ENCODE measurements at places on chromosomes 16 and 17. TPM values are rescaled to one million over a fixed set of nuclear protein-coding genes. Genes with fewer than 3 reads are reported as not detected.

DNA sequence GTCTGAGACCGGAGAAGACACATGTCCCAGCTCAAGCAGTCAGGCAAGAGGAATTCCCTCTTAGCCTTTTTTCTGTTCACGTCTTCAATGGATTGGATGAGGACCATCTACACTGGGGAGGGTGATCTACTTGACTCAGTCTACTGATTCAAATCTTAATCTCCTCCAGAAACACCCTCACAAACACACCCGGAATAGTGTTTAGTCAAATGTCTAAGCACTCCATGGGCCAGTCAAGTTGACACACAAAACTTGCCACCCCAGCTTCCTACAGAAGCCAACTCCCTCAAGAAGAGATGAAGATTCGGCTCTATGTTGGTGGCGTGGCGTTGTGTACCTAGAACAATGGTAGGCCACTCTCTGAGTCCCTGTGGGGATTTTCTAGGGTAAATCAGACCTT lies 22.5 kb upstream of the NKD1 start:
- no peak for DNase-seq

DNA sequence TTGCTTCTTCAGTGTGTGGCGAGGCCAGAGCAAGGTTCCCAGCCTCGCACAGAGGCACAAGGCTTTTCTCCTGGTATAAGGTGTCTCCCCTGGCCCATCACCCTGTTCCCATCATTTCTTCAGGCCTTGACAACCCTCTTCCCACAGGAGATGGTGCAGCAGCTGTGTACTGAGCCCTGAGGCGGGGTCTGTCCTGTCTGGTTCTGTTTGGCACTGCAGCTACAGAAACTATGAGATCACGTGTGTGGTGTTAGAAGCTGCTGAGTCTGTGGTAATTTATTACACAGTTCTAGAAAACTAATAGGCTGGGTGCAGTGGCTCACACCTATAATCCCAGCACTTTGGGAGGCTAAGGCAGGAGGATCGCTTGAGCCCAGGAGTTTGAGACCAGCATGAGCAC lies 7.2 kb downstream of the PLA2G15 start:
- DNase-seq = no peak

ITGB3 gene
- 3.4 TPM for total RNA-seq

DNA sequence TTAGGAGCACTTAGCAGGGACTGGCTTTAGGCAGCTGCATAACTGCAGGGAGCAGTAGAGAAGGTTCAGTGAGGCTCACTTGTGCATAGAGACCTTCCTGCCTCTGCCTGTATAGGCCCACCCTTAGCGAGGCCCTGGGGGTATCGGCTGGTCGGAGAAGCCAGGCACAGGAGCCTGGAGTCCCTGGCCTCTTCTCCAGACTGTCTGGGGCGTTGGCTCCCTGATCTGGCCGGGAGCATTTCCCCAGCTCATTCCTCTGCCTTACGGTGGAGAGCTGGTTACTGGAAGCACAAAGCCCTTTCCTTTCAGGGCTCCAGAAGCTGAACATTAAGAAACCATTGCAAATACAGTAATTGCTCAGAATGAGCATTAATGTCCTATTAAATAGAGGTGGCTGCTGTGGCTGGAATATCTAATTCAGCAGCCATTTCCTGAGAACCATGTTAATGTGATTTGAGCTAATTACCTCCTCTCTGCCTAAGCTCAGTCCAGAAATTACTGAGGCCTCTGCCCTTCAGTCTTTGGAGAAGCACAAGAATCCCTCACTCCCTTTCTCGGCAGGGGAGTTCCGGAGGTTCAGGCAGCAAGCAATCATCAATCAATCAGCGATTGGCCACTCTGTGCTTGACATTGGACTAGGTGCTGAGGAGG lies 18.8 kb upstream of the TMEM220 start:
- DNase-seq = no peak

TAC4 gene
- total RNA-seq = not detected

GRCh38 chr16:54690306-54690705 lies 240.4 kb upstream of the IRX5 start:
- DNase-seq = no peak

NOS2 gene
- total RNA-seq = not detected

DNA sequence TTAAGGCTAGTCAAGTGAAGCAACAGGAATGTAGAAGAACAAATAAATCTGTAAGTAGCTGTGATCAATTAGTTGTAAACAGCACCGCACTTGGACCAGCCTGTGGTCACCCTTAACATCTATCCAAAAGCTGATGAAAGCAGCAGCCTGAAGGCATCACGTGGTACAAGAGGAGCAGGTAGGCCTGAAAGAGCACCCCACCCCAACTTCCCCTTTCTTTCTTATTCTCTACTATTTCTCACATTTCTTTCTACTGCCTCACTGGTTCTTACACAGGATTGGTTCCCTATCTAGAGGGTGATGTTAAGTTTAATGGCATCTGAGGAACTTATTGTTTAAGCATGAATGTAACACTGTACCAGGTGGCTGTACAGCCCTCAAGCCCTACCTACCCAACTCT lies 42.6 kb upstream of the CLEC18B start:
- DNase-seq = no peak

- DNase-seq = no peak
Measured at GRCh38 chr16:49855822-49856671, at the start of gene ZNF423. Gene ZNF423 (minus strand): TSS chr16:49856112. CDS start chr16:49855774, 338 bp downstream.

- no peak for DNase-seq
Measured at GRCh38 chr16:86522634-86523033, 12.3 kb downstream of the FOXF1 start.

GRCh38 chr16:49482690-49483089 lies 109.1 kb downstream of the C16orf78 start:
- no peak for DNase-seq

GRCh38 chr16:29720703-29721102 lies 25.1 kb downstream of the C16orf54 start:
- DNase-seq = no peak

GRCh38 chr16:51166091-51166490 lies 15.0 kb upstream of the SALL1 start:
- DNase-seq = no peak

CLEC18C gene
- not detected for total RNA-seq

GRCh38 chr17:17206124-17206912 lies at the start of gene PLD6:
Gene PLD6 (minus strand): TSS chr17:17206333. CDS start chr17:17206286, 47 bp downstream.
- peak; percentile 51 for DNase-seq

GRCh38 chr16:50562657-50563056 lies 14.5 kb downstream of the NKD1 start:
- no peak for DNase-seq

DNA sequence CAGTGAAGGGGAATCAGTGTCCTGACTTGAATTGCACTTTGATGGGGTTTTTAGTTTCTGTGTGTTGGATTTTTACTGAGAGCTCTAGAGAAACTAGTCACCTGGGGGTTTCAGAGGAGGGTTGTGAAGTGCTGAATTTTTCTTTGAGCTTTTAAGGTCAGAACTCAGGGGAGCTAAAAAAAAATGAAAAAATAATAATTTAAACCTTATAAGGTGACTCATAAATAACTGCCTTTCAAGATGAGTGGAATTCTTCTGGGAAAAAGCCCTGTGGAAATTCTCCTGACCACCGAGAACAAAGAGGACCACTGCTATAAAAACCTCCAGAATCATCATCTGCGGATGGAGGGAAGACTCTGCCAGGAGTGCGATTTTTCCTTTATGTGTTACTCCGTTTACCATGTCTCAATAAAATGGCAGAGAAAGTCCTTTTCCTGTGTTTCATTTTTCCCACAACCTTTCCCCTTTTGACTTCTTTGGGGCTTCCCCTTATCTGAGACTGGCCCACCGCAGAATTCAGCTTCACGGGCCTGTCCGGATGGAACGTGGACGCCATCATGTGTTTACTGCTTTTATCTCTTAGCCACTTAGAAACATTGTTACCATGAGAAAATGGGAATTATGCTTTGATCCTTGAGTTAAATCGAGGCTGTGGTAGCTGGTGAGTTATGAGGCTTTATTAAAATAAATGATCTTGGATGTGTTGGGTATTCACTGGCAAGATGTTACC lies 39.7 kb downstream of the RPTOR start:
- no peak for DNase-seq

DNA sequence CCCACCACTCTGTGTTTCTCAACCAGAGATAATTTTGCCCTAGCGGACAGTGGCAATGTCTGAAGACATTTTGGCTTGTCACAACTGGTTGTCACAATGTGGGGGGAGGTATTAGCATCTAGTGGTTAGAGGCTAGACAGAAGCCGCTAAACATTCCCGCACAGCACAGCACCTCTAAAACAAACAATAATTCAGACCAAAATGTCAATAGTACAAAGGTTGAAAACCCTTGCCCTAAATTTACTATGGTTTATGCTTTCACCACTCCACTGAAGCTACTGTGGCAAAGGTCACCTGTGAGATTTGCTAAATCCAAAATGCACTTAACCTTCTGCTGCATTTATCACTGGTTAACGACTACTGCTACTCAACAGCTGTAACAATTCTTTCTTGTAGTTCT lies 14.1 kb downstream of the NUP88 start:
- DNase-seq = no peak

DNA sequence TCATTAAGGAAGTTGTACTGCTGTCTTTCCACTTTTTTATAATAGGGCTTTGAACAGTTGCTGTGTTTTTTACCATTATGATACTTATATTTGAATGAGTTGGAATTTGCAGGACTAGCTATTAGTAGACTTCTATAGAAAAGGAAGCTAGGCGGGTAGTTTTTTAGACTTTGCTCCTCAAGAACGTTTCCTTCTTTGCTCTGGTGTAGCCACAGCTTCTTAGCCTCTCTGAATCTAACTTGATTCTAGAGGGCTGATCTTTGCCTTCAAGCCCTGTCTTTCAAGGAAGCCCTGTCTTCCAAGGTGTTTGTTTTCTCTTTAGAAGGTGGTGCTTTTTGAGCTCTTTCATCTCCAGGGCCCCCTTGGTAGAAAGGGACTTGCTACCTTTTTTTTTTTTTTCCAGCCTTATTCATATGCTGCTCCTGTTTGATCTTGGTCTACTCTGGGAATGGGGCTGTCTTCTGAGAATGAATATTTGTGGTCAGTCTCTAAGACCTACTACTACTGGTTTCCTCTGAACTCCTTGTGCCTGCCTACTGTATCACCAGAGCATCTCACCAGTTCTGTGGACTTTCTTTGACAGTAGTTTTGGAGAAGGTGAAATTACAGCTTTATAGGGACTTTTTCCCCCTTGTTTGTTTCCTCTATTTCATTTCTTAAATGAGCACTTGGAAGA lies 52.3 kb upstream of the RASL10B start:
- DNase-seq = no peak

- DNase-seq = no peak
Measured at GRCh38 chr17:44014133-44014436, 678 bp downstream of the TMEM101 start.

GRCh38 chr16:66996324-66996982 lies 8.1 kb downstream of the CES4A start:
- no peak for DNase-seq

- DNase-seq = peak; percentile 1
Measured at GRCh38 chr17:15945527-15946191, 729 bp downstream of the ADORA2B start.

DNA sequence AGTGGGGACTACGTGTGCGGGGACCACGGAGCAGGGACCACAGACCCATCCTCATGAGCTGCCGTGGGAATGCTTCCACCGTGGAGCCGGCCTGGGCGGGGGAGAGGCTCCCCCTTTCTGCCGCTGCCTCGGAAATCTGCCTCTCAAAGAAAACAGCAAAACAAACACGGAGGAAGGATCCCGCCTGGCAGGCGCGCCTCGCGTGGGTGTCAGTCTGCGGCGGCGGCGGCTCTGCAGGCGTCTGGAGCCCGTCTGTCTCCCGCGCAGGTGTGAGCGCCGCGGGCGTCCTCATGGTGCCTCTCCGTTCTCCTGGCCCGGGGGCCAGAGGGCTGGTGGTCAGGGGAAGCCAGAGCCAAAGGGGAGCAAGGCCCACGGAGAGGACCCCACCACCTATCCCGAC lies 27.5 kb downstream of the GSE1 start:
- no peak for DNase-seq

ACSM3 gene
- total RNA-seq = 1.6 TPM

ZNF205 gene
- 5.2 TPM for total RNA-seq

NDRG4 gene
- 31.6 TPM for total RNA-seq

GRCh38 chr17:81537856-81538555 lies 9.8 kb downstream of the FSCN2 start:
- DNase-seq = no peak

DNA sequence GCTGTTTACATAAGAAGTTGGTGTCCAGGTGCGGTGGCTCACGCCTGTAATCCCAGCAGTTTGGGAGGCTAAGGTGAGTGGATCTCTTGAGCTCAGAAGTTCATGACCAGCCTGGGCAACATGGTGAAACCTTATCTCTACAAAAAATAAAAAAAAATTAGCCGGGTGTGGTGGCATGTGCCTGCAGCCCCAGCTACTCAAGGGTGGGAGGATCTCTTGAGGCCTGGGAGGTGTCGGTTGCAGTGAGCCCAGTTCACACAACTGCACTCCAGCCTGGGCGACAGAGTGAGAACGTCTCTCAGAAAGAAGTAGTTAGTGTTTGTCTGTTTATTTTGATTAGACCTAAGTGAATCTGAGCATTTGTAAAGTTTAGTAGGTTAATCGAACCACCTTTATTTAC lies 12.8 kb downstream of the DDX19A start:
- no peak for DNase-seq

DNA sequence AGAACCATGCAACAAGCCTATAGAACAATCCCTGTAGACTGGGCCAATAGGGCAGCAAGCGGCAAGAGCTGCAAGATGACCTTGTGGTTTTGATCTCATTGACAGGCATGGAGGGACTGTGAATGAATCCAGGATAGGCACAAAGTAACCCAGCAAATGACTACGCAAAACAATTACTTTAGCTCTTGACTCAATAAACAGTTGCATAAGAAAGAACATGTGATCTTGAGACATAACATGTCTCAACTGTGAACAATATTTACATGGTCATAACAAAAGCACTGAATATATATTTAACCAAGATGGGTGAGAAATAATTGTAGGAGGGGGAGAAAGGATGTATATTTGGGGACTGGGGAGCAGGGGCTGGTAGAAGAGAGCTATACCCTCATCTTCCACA lies 313.7 kb upstream of the CDH5 start:
- DNase-seq = no peak

PPP1R27 gene
- not detected for total RNA-seq

DNA sequence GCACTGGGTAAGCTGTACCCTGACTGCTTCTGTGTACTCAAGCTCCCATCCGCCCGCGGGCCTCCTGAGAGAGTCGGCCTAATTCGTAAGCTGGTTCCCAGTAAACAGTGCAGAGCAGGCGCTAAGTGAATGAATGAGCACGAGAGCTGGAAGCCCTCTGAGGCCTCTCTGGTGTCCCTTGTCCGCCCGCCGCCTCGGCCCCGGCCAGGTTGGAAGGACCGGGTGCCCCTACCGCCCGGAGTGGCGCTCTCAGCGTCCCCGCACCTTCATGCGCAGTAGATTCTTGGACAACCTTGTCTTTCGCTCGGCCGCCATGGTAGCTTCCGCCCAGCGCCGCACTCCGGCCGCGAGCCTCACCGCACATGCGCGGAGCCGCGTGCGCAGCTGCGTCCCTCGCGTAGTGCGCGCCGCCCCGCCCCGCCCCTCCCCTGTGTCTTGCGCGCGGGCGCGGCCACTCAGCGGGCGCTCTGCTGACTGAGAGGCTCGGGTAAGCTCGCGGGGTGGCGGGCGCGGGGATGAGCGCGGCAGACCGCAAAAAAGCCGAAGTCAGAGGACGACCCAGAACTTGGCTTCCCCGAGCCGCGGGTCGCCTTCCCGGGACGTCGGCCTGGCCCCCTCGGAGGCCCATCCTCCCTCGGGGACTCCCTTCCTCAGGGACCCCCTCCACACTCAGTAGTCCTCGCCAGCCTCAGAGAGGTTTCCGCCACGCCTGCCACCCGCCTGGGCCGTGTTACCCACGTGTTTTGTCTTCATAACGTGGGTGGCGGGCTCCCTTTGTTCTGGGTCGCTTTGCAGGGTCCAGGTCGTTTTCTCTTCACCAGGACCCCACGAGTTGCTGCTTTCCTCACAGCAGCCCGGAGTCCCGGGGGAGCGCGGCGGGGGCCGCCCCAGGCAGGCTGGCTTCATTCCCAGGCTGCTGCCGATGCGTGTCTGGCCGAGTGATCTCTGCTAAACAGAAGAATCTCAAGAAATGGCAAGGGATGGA lies at the start of gene MPHOSPH6:
Gene MPHOSPH6, minus strand, starts transcription at position 364 of the 985 bp plus-strand sequence. Its CDS starts 49 bp downstream, at position 315.
- peak; percentile 82 for DNase-seq

Measured in H4 (cell line).